ENCODE measurements at places on chromosomes 4 and X.

- DNase-seq, result no peak
These were observed 23.9 kb downstream of the TBC1D19 start for GRCh38 chr4:26607776-26608175.

DNA sequence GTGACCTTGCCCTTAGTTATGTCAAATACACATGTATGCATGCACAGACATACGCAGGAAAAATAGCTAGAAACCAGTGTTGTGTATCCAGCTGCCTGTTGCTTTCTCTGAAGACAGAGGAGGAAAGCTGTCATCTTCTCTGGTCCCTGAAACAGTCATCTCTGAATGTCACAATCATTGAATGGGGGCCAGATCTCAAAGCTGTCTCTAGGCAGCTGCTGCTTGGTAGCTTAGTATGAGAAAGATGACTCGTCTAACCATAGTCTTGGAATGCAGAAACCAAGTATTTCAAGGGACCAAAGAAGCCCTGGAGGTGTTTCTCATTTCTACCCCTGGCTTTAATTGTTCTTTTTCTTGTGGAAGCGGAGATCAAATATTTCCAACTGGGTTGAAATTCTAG is 4.0 kb downstream of the GRIA3 start:
- no peak for DNase-seq

DNA sequence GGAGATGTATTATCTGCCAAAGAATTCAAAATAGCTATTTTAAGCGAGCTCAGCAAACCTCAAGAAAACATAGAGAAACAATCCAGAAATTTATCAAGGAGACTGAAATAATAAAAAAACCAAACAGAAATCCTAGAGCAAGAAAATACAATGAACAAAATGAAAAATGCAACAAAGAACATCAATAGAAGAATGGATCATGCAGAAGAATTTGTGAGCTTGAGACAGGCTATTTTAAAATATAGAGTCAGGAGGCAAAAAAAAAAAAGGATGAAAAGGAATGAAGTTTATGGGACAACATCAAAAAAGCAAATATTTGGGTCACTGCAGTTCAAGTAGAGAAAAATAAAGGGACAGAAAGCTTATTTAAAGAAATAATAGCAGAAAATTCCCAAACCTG is 29.1 kb downstream of the CENPE start:
- no peak for DNase-seq

DNA sequence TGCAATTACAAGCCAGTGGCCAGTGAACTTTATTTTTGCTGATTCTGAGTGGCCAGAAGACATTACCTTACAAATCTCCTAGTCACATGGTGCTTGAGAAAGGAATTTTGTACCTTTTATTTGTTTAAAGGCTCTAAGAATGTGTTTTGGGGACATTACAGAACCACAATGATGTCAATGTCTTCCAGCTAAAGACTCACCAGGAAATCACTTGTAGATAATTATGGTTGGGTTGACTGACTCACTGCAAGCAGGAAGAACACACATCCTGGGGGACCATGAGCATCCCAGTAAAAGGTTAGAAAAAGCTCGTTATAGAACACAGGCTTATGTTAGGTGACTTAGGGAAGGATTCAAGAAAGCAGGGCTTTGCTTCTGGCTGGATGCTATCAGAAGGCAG is 119.4 kb upstream of the FAM9B start:
- no peak for DNase-seq

DNA sequence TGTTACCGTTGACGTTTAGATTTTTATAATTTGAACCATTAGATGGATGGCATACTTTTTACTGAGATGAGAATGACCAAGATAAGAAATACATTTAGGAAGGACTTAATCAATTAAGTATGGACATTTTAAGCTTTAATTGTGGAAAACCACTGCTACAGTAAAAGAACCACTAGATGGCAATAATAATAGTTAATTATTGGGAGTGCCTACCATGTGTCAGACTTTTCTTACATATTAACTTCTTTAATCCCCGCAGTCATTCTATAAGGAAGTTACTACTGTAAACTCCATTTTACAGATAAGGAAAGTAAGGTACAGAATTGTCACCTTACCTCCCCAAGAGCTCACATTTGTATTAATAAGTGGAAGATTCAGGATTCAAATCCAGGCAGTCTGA is 48.5 kb upstream of the MYOZ2 start:
- DNase-seq, result no peak

- peak; percentile 23 for DNase-seq
These were observed 108.4 kb downstream of the LINC00632 start for GRCh38 chrX:140817943-140818342.

DNA sequence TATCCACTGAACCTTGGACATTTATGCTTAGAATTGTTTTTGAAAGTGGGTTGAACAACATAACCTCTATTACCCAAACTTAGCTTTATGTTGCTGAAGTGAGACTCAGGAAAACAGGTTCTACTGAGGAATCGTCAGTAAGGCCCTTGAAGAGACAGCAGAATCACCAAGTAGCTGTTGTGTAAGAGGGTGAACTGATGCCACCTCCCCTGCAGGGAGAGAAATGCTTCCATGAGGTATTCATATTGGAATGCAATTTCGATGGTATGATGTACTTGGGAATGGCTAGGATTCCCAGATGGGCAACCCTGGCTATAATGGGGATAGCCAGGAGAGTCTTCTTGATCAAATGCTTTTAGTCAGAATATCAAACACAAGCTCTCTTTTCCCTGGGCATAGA is 4.1 kb upstream of the SCRG1 start:
- DNase-seq, result no peak

- DNase-seq, result no peak
These were observed 43.2 kb downstream of the PGRMC2 start for GRCh38 chr4:128244379-128244778.

DNA sequence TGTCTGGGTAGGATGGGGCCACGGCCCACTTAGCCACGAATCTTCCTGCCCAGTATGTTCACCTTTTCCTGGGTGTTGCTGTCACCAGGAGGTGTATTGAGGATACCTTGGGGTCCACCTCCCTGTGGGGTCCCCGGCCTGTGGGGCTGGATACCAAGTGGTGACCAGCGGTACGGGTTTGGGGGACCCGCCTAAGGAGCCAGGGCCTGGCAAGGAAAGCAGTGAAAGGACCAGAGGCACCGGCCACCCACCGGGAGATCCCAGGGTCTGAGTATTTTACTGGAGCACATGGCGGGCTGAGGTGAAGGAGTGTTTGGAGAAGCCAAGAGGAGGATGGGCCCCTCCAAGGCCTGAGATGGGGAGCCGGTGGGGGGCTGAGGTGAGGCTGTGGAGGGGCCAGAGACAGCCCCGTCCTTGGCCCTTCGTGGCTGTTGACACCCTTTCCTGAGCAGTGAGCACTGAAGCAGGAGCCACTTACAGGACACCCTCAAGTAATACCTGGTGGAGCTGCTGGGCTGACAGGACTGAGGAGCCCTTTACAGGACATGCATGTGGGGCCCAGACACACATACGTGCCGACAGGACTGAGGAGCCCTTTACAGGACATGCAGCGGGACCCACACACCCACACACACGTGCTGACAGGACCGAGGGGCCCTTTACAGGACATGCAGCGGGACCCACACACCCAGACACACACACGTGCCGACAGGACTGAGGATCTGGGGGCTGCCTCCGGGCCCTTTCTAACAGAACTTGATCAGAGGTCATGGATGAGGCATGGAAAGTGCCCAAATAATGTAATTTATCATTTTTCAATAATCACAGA is 38.4 kb downstream of the TMEM271 start:
- DNase-seq, result no peak

GRCh38 chr4:174828845-174829701 is at the start of gene GLRA3:
GLRA3 (minus strand) TSS chr4:174829247; CDS start chr4:174828811, 436 bp downstream.
- DNase-seq, result peak; percentile 98

DNA sequence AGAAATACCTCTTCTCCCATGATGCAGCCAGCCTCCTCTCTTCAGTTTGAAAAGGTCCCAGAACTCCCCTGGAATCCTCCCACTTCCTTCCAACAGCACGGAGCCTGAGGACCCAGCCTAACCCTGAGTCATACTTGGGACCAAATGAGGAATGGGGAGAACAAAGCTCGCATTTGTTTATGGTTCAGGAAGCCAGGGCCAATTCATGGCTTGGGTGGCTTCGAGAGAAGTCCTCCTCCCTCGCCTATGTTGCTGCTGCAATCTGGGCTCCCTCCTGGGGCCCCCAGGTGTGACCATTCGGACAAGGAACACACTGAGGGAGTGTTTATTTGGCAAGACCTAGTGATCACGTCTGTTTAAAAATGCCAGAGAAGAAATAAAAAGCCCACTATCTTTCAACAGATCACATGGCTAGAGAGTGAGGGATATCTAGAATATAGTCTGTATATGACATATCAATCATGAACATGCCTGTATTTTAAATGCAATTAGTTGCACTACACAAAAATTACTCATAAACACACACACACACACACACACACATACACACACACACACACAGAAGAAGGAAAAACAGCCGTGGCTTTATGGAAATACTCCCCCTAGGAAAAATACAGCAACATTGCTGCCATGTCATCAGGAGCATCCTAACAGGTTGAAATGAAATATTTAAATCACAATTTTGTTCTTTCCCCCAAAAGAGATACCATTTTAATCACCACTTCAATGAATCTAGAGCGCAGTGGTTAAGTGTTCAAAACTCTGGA is 155.7 kb upstream of the MAP3K15 start:
- no peak for DNase-seq

GRCh38 chr4:15013585-15013984 is 11.3 kb downstream of the CPEB2 start:
- no peak for DNase-seq

DNA sequence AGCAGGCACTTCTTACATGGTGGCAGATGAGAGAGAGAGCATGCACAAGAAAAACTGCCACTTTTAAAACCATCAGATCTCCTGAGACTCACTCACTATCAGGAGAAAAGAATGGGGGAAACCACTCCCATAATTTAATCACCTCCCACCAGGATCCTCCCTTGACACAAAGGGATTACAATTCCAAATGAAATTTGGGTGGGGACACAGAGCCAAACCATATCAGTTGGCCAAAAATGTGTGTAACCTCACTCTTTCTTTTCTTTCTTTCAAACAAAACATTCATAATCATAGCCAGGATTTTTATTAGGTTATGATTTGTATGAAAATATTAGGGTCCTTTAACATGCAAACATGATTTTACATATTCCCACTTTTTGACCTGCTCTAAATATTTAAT is 222.1 kb downstream of the PCDH18 start:
- DNase-seq, result peak; percentile 20

GRCh38 chr4:94635177-94635576 is 122.6 kb upstream of the BMPR1B start:
- DNase-seq, result no peak

GRCh38 chr4:151524610-151525009 is 115.6 kb downstream of the FHIP1A start:
- no peak for DNase-seq

GRCh38 chr4:98539741-98540140 is 118.7 kb downstream of the TSPAN5 start:
- peak; percentile 71 for DNase-seq

- DNase-seq, result peak; percentile 91
These were observed 36.0 kb upstream of the STS start for GRCh38 chrX:7111518-7111917.

- DNase-seq, result peak; percentile 11
These were observed 154.1 kb upstream of the FAM241A start for GRCh38 chr4:111991163-111991562.

DNA sequence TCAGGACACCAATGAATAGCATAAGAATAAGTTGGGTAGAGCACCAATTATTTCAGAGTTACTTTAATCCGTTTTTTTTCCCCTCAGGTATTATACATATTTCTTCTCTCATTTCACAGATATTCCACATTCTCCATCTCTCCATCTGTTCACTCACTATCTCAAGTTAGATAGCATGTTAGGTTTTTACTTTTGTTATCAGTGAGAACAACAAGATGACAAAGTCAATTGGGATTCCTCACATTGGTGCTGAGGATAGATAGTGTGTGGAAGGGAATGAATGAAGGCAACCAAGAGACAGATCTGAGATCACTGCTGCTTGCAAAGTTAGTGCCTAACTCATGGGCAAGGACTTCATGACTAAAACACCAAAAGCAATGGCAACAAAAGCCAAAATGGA is 112.0 kb upstream of the ETNPPL start:
- no peak for DNase-seq

GRCh38 chr4:187618701-187619281 is 376.8 kb upstream of the ZFP42 start:
- DNase-seq, result peak; percentile 74

DNA sequence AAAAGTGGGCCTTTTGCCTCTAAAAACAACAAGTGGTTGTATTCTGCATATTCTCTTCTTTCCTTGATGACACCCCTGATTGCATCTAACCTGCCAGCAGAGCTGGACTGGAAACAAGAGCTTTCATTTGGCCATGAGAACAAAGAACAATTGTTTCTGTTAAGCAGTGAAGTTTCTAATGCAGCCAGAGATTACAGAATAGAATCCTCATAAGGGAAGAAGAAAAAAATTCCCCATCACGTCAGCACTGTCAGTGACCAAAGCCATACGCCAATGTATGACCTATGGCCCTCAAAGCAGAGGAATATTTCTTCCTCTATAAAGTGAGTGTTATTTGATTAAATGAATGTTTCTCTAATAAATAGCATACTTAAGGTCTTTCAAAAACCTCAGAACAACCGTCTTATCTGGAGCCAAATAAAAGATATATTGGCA is 529.1 kb upstream of the INTU start:
- DNase-seq, result no peak

All from NCI-H69 (cell line).